ENCODE measurements at places on chromosomes 2 and 18.

DNA sequence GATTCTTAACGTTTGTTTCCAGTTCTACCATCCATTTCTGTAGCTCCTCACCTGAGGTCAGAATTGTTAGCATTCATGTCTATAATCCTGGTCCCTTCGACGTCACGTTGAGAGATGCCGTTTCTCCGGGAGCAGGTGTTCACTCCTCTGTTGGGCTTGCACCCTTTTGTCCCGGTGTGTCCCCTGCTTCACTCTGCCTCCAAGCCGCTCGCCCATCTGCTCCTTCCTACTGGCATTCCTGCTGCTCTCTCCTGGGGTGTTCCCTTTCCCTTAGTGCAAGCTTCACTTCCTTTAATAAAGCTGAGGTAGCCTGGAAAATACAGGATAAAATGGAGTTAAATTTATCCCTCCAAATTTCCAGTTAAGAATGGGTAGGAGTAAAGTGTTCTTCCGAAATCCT lies 61.9 kb upstream of the CABYR start:
- DNase-seq, result no peak

DNA sequence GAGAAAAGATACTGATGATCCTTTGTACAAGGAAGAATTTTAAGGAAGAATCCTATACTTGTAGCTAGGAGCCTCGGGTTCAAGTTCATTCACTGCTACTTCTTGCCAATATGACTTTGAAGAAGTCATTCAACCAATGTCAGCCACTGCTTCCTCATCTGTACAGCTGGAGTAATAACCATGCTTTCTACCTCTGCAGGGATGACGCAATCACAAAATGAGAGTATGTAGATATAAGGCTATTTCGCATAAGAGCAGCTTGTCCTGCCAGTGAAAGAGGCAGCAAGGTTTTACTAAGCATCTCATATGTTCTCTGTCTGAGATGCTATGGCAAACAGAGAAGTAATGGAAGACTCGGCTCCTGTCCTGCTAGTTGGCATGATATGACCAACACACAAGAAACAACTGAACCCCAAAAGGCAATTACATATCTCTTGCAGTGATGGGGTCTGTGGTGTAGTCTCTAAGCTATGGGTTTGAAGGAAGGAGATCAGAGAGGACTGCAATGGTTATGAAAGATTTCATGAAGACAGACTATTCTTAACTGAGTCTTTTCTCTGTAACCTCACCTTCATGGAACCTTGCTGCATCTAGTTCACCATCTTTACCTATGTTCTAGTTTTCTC lies 9.2 kb downstream of the AAK1 start:
- DNase-seq, result no peak

DNA sequence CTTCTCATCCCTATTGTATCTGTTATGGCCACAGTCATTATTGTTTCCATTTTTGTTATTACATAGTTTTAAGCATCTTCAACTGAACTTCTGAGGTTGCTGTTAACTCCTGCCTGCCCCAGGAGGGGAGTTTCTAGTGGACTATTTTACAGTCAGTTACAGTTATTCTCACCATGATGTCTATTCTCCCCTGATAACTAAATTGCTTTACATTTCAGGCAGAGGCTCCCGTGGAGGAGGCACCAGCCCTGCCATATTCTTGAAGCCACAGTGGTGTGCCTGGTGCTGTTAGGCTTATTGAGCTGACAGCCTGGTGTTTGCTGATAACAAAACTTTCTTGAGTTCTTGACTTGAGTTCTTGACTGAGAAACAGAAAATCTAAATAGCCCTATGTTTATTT lies 256.4 kb downstream of the TFCP2L1 start:
- no peak for DNase-seq

DNA sequence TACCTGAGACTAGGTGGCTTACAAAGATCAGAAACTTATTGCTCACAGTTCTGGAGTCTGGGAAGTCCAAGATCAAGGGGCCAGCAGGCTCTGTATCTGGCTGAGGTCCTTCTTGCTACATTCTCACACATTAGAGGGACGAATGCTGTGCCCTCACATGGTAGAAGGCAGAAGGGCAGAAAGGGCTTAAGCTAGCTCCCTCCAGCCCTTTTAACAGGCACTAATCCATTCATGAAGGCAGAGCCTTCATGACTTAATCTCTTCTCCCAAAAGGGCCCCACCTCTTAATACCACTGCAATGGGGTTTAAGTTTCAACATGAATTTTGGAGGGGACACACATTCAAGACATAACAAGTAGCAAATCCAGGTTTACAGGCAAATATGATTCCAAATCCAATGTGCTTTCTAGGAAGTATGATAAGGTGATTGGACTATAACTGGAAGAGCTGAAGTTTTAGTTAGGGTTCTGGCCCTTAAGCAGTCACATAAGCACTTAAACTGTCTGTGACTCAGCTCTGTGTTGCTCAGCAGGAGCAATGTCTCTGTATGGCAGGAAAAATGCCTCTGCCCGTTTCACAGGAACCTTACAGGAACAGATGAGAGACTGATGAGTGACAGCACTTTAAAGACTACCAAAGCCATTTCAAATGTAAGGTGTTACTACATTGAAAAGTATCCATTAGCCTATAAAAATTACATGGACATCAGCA lies 119.6 kb upstream of the PTPRM start:
- DNase-seq, result no peak

DNA sequence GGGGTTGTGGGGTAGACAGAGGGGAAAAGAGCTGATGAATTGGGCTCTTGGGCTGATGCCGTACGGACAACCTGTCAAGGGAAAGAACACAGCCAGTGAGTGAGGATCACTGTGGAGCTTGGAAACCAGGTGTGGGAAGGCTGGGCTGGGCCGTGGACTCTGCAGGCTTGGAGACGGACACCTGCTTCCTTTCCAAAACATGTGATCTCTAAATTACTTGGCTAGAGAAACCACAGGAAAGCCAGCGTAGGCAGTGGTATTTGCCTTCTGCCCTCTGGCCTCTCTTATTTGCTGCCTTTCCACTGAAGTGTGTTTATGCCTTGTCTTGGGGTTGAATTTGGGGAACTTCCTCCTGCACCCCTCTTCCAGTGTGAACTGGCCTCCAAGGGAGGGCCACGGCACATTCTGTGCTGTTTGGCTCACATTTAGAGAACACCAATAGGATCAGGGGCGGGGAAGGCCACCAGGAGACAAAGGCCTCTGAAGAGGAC lies 267.7 kb downstream of the PRKCE start:
- DNase-seq, result no peak

DNA sequence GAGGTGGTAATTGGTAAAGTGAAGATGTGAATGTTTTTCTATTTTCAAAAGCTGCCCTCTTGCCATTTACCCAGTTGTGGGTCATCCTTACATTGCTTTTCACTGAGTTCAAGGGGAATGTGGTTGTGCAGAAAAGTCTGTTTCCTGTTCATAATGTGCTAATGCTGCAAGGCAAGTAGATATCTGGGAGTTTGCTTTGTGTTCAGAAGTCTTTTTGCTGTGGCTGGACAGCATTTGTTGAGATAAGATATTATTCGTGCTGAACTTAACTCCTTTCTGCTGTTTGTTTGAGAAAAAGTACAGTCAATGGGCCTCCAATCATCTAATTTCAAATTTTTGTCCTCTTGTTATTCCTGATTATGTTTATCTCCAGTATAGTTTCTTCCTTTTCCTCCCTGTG lies 263.2 kb downstream of the LTBP1 start:
- no peak for DNase-seq

GRCh38 chr2:97712693-97713295 lies 582 bp upstream of the ZAP70 start:
- DNase-seq, result no peak

GRCh38 chr2:240351826-240352426 lies 83.5 kb upstream of the GPC1 start:
- DNase-seq, result no peak

DNA sequence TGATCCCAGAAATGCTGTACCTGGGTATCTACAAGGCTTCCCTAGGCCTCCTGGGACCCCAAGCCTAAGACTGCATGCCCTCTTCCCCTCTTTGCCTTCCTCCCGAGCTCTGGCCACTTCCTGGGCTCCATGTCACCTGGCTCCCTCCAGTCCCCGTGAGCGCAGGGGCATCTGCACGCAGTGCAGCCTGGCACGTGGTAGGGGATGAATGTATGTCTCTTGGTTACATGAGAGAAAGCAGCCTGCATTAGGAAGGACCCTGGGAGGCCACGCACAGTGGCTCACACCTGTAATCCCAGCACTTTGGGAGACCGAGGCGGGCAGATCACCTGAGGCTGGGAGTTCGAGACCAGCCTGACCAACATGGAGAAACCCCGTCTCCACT lies 15.8 kb downstream of the PASK start:
- no peak for DNase-seq

DNA sequence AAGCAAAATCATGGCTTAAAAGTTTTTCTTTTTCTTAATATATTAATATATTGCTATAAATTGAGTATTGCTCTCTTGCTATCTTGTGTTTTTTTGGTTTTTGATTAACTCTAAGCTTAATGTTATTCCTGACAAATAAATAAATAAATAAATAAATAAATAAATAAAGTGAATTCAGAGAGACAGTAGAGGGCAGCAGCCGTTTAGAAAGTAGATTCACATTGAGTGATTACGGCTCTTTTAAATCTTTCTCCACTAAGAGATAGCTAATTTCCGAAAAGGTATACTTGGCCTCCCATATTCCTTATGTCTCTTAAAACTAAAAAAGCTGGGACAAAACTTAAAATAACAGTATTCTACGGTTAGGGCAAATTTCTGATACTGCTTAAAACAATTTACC lies 34.3 kb downstream of the MSH2 start:
- peak; percentile 2 for DNase-seq

DNA sequence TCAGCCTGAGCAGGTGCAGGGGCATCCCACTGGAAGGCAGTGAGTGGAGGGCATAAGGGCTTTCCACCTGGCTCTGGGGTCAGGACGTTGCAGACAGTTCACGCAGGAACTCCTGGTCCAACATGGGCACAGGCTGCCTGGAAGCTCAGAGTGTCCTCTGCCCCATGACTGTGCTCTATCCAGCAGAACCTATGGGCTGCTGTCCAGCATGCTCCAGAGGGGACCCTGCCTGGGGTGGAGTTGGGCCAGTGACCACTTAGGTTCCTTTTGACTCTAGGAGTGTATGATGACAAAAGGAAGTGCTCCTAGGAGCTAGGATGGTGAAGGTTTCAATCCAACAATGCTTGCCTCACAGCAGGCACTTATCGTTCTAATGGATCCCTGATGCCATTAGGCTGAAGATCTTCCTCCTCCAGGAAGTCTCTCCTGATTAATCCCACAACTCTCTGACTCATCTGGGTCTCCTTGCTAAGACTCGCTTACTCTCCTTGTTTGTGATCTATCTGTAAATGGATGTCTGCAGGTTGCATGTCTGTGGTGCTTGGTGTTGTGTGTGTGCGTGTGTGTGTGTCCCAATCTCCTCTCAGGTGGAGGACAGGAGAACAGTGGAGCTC lies 224.0 kb downstream of the CELF4 start:
- no peak for DNase-seq

- no peak for DNase-seq
These were observed 32.9 kb downstream of the NCK2 start for GRCh38 chr2:105777506-105778055.

DNA sequence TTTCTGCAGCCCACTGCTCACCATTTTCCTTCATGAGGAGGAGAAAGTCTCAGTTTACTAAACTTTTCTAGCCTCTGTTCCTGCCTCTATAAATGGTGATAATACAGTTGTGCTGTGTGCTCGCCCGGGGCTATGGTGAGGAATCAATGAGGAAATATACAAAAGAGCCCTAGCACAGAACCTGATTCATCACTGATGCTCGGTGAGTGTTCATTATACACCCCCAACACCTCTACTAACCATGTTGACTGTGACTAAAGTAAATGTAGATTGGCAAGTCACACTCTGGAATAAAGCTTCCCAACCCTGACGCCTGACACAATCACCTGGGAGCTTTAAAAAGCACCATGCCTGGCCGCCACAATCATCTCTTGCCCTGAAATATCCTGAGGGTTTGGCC lies 118.8 kb upstream of the CYP1B1 start:
- no peak for DNase-seq

DNA sequence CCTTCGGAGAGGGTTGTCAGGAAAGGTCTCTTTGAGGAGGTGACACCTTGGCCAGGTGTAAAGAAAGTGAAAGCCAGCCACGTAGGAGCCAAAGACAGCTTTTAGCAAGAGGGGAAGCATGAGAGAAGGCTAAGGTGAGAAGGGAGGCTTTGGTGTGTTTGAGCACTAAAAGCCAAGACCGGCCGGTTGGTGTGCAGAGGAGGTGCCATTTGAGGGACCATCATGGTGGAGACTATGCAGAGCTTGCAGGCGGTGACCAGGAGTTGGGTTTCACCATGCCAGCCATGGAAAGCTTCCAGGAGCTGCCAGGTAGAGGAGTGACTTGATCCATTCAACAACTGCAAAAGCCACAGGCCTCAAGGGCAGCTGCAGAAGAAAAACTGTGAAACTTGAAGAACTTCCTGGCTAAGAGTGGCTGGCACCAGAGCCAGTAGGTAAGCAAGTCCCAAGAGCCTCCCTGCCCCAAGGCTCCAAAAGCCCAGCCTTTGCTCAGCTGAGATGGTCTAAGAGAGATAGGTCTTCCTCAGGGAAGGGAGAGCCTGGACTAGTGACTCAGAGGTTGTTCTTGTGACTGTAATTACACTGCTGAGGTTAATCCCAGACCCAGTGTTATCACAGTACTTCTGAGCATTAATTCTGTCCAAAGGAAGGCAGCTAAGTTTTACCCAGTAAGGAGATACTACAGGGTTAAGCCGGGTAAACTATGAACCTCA lies 319.0 kb downstream of the BCL11A start:
- no peak for DNase-seq

DNA sequence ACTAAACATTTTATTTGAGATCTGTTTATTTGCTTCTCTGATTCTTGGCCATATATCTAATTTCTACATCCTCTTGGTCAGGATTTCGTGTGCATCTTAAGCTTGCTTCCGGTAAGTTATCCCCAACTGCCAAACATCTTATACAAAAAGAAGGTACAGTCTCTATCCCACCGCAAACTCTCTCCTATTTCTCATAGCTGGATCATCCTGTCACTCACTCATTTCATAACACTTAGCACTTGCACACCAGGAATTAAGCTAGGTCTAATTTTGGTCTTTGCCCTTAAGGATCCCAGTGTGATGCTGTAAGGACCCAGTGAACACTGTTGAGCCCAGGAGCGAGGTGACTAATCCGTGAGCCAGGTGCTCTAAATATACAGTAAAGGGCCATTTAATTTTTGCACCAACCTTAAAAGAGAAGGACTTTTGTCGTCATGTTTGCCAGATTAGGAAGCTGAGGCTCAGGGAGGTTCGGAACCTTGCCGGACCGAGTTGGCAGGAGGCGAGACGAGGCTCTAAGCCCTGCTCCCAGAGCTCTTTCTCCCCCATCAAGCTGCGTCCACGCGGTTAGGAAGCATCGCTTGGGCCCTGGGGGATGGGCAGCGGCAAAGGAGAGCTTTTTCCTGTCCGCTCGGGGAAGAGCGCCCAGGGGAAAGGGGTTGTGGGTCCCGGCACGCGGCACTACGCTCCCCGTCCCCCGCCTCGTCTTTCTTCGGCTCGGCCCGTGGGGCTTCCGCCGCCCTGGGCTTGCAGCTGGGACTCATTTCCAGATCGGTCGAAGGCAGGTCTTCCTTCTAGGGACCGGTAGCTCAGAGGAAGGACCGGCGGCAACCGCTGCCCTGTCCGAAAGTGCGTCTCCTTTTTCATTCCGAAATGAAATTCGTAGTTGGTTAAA lies 4.1 kb upstream of the ITPRIPL1 start:
- no peak for DNase-seq
